Effector memory CD8-positive, alpha-beta T cell (primary cell): ENCODE measurements at places on chromosomes 2 and 18.

DNA sequence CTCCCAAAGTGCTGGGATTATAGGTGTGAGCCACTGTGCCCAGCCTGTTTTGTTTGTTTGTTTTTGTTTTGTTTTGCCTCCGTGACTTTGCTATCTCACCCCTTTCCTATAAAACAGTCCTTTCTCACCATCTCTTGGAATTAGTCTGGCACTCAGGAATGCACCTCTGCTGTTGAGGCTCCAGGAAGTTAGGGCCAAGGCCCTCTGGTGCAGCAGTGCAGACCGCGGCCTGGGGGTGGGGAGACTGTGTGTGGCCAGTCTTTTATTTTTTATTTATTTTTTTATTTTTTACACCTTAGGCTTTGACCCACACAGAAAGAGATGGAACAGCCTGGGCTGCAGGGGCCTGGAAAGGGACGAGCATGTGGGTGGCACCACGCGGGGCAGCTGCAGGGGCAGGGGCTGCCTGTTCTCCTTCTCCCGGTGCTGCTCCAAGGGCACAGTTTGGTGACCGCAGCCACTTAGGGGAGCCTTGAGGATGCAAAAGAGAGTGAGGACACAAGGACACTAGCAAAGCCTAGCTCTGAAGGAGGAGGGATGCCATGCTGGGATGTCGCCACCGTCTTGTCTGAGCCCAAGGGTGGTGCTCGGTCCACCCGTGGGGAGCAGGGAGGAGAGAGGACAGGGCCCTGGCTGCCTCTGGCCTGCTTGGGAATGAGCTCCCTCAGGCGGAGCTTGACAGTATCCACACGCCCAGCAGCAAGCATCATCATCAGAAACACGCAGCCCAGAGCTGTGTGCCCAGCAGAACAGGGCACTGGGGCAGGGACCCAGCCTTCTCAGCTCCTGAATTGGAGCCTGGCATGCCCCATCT lies 19.4 kb upstream of the ALPI start:
- no peaks in the 10 kb centered on the region for H3K36me3 ChIP-seq
- DNase-seq, result no peak
- no peak overlapping the region for H3K27ac ChIP-seq
- no peak overlapping the region for H3K4me3 ChIP-seq
- H3K4me1 ChIP-seq, result peaks cover 9% of the 10 kb centered on the region

DNA sequence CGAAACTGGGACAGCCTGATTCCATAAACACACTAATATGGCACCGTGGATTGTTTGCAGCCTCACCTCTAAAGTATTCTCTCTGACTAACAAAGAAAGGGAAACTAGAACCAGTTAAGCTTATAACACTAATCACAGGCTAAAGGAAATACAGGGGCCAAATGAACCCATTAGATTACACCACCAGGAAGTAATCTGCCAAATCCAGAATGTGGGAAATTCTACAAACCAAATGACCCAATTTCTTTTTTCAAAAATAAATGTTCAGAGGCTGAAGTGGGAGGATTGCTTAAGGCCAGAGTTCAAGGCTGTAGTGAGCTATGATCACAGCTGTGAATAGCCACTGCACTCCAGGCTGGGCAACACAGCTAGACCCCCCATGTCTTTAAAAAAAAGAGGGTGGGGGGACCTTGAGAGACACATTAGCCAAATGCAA lies 1.5 kb upstream of the MPPE1 start:
- peak overlapping the region; percentile 91 for H3K4me3 ChIP-seq
- DNase-seq, result no peak
- H3K27ac ChIP-seq, result peak overlapping the region; percentile 97
- peaks cover 14% of the 10 kb centered on the region for H3K4me1 ChIP-seq
- no peaks in the 10 kb centered on the region for H3K27me3 ChIP-seq
- peaks cover 10% of the 10 kb centered on the region for H3K36me3 ChIP-seq

DNA sequence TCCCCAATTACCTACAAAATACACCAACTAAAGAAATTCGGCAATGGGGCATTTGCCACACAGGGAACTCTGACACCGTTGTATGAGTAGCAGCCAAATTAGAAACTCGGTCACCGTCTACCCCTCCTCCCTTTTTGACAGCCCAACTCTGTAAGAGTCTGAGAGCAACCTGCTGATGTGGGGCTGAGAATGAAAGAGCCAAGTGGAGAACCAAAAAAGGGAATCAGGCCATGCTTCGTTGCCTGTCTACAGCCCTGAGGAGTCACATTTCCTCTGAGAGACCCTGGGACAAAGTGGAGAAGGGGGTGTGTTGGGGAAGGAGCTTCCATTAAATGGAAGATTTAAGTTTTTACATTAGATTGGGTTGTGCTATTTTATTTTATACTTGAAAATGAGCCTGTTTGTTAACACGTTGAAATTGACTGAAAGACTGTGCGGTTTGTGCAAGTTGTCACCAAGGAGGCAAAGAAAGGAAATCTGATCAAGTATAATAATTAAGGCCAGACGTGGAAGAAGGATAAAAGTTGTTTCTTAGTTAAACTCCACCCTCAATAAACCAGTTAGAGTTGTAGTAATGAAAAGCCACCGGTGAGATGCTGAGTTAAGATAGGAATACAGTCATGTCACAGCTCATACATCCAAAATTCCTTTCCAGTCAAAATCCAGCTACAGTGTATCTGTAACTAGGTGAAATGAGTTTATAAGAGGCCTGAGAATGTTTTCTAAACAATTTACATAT lies 131.7 kb upstream of the CREB1 start:
- no peak for DNase-seq
- peaks cover 17% of the 10 kb centered on the region for H3K27me3 ChIP-seq
- H3K4me1 ChIP-seq, result no peaks in the 10 kb centered on the region
- no peaks in the 10 kb centered on the region for H3K36me3 ChIP-seq
- no peak overlapping the region for H3K4me3 ChIP-seq
- H3K27ac ChIP-seq, result no peak overlapping the region

- no peak overlapping the region for H3K4me3 ChIP-seq
- H3K27ac ChIP-seq, result no peak overlapping the region
- no peak for DNase-seq
- no peaks in the 10 kb centered on the region for H3K4me1 ChIP-seq
- H3K27me3 ChIP-seq, result peaks cover 21% of the 10 kb centered on the region
- H3K36me3 ChIP-seq, result peaks cover 3% of the 10 kb centered on the region
Measured at GRCh38 chr2:171557363-171557762, 35.1 kb downstream of the CYBRD1 start.

DNA sequence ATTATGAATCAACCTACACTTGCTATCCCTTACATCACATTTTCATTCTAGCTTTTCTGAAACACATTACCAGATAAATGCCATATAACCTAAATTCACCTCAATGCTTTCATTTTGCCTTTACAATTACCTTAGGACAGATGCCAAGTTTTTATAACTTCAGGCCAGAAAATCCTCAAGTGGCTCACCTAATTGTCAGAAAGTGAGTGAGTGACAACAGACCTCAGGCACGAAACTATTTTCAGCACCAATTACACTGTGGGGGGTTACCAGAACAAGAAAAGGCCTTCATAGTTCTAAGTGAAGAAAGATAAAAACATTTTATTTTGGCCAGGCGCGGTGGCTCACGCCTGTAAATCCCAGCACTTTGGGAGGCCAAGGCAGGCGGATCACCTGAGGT lies 52.3 kb upstream of the ST8SIA5 start:
- H3K36me3 ChIP-seq, result peaks cover 3% of the 10 kb centered on the region
- no peaks in the 10 kb centered on the region for H3K4me1 ChIP-seq
- no peak for DNase-seq
- no peak overlapping the region for H3K27ac ChIP-seq
- H3K4me3 ChIP-seq, result no peak overlapping the region
- H3K27me3 ChIP-seq, result no peaks in the 10 kb centered on the region

- H3K27me3 ChIP-seq, result no peaks in the 10 kb centered on the region
- peak; percentile 83 for DNase-seq
- H3K27ac ChIP-seq, result peak overlapping the region; percentile 96
- H3K4me1 ChIP-seq, result peaks cover 77% of the 10 kb centered on the region
Measured at GRCh38 chr2:8303322-8303832, 378.5 kb upstream of the ID2 start.

GRCh38 chr2:99971326-99971900 lies 171.0 kb downstream of the AFF3 start:
- H3K4me1 ChIP-seq, result no peaks in the 10 kb centered on the region
- no peak for DNase-seq
- no peak overlapping the region for H3K4me3 ChIP-seq
- H3K27ac ChIP-seq, result no peak overlapping the region

GRCh38 chr2:237743561-237744269 lies 54.9 kb upstream of the RBM44 start:
- DNase-seq, result no peak
- no peak overlapping the region for H3K4me3 ChIP-seq
- H3K27ac ChIP-seq, result peak overlapping the region; percentile 91
- H3K27me3 ChIP-seq, result no peaks in the 10 kb centered on the region
- H3K4me1 ChIP-seq, result peaks cover 41% of the 10 kb centered on the region
- peaks cover 75% of the 10 kb centered on the region for H3K36me3 ChIP-seq

- H3K27ac ChIP-seq, result no peak overlapping the region
- peaks cover 3% of the 10 kb centered on the region for H3K4me1 ChIP-seq
- DNase-seq, result no peak
- H3K4me3 ChIP-seq, result peak overlapping the region; percentile 31
Measured at GRCh38 chr2:20669562-20670314, 2.8 kb downstream of the GDF7 start.

GRCh38 chr2:118244686-118245085 lies 156.4 kb downstream of the INSIG2 start:
- no peak for DNase-seq
- no peak overlapping the region for H3K4me3 ChIP-seq

GRCh38 chr2:3214806-3215404 lies 162.7 kb downstream of the EIPR1 start:
- DNase-seq, result no peak
- no peak overlapping the region for H3K27ac ChIP-seq
- H3K36me3 ChIP-seq, result no peaks in the 10 kb centered on the region

GRCh38 chr18:69537183-69537582 lies 136.5 kb downstream of the DOK6 start:
- H3K4me1 ChIP-seq, result no peaks in the 10 kb centered on the region
- no peak overlapping the region for H3K4me3 ChIP-seq
- peaks cover 3% of the 10 kb centered on the region for H3K36me3 ChIP-seq
- no peaks in the 10 kb centered on the region for H3K27me3 ChIP-seq

GRCh38 chr2:159201360-159202063 lies 85.0 kb downstream of the WDSUB1 start:
- DNase-seq, result peak; percentile 17
- H3K27ac ChIP-seq, result peak overlapping the region; percentile 81
- no peaks in the 10 kb centered on the region for H3K36me3 ChIP-seq
- H3K4me1 ChIP-seq, result peaks cover 23% of the 10 kb centered on the region
- peak overlapping the region; percentile 1 for H3K4me3 ChIP-seq
- H3K27me3 ChIP-seq, result no peaks in the 10 kb centered on the region

DNA sequence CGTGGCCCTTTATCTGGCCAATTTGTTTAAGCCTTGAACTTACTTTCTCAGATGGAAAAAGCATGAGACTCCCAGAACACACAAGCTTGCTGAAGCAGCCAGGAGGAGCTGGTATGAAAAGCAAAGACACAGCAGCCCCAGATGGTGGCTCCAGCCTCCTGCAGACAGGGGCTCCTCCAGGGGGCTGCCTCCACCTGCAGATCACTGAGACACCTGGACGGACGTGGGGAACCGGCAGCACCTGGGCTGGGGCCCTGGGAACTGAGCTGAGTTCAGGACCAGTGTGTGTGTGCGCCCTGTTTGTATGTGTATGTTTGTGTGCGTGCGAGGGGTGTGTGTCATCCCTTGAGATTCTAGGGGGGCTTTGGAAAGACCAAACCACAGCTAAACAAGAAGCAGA lies 8.6 kb downstream of the CYS1 start:
- no peak overlapping the region for H3K4me3 ChIP-seq
- DNase-seq, result no peak
- peaks cover 4% of the 10 kb centered on the region for H3K4me1 ChIP-seq
- peaks cover 2% of the 10 kb centered on the region for H3K36me3 ChIP-seq

- no peak for DNase-seq
- no peak overlapping the region for H3K4me3 ChIP-seq
- no peaks in the 10 kb centered on the region for H3K27me3 ChIP-seq
- no peaks in the 10 kb centered on the region for H3K36me3 ChIP-seq
- H3K4me1 ChIP-seq, result no peaks in the 10 kb centered on the region
Measured at GRCh38 chr2:55843096-55843993, 80.2 kb downstream of the EFEMP1 start.

DNA sequence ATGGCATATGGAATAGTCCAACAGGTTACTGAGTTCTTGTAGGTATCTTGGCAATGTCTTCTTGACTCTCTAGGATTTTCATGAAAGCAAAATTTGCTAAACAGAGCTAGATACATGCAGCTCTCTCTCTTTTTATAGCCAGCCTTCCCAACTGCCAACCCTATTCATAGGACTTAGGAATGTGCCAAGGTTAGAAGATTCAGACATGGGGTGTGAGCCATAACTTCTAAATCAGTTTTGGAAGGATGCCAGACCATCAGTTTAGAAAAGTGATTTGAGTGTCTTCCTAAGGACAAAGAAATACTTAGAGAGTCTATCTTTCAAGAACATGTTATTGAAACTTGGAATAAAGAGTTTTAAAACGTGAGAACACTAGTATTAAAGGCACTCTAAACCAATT lies 619.5 kb upstream of the FANCL start:
- H3K27ac ChIP-seq, result no peak overlapping the region
- DNase-seq, result no peak
- H3K4me1 ChIP-seq, result no peaks in the 10 kb centered on the region
- no peaks in the 10 kb centered on the region for H3K27me3 ChIP-seq
- H3K4me3 ChIP-seq, result no peak overlapping the region
- no peaks in the 10 kb centered on the region for H3K36me3 ChIP-seq

GRCh38 chr2:128420131-128420530 lies 101.5 kb upstream of the HS6ST1 start:
- H3K4me3 ChIP-seq, result no peak overlapping the region
- no peaks in the 10 kb centered on the region for H3K36me3 ChIP-seq
- H3K27ac ChIP-seq, result no peak overlapping the region
- DNase-seq, result no peak

DNA sequence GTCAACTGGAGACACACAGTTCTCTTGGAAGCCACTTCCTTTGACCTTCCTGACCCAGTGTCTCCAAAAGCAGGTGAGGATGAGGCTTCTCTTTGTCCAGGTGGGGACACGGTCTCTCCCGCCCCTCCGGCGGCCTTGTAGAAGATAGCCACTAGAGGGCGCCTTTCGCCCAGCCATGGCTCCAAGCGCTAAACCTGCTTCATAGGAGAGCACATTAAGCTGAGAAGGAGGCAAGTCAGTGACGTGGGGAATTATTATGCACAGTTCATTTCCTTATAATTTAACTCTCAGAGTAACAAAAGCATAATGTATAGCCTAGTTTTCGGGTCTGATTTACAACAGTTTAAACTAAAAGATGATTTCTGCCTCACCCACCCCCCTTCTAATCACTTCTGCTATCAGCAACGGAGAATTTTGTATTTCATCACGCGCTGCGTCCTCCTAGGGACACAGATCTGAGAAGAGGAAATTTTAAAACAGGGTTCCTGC lies 208.7 kb downstream of the ICOS start:
- peak overlapping the region; percentile 68 for H3K4me3 ChIP-seq
- no peaks in the 10 kb centered on the region for H3K36me3 ChIP-seq
- no peak overlapping the region for H3K27ac ChIP-seq
- peaks cover 62% of the 10 kb centered on the region for H3K27me3 ChIP-seq
- H3K4me1 ChIP-seq, result peaks cover 7% of the 10 kb centered on the region

GRCh38 chr2:15273452-15273851 lies 287.7 kb downstream of the NBAS start:
- peaks cover 27% of the 10 kb centered on the region for H3K36me3 ChIP-seq
- H3K4me1 ChIP-seq, result peaks cover 3% of the 10 kb centered on the region
- no peak overlapping the region for H3K27ac ChIP-seq
- no peaks in the 10 kb centered on the region for H3K27me3 ChIP-seq

GRCh38 chr2:27891673-27892105 lies 1.2 kb downstream of the BABAM2 start:
- H3K27ac ChIP-seq, result peak overlapping the region; percentile 100
- peaks cover 41% of the 10 kb centered on the region for H3K36me3 ChIP-seq
- H3K27me3 ChIP-seq, result no peaks in the 10 kb centered on the region
- DNase-seq, result no peak
- H3K4me1 ChIP-seq, result peaks cover 51% of the 10 kb centered on the region
- peak overlapping the region; percentile 93 for H3K4me3 ChIP-seq
